Caco-2 (cell line): ENCODE measurements at places on chromosomes 1 and 21.

GRCh38 chr1:209427811-209428210 lies 155.7 kb upstream of the CAMK1G start:
- no peak for DNase-seq

DNA sequence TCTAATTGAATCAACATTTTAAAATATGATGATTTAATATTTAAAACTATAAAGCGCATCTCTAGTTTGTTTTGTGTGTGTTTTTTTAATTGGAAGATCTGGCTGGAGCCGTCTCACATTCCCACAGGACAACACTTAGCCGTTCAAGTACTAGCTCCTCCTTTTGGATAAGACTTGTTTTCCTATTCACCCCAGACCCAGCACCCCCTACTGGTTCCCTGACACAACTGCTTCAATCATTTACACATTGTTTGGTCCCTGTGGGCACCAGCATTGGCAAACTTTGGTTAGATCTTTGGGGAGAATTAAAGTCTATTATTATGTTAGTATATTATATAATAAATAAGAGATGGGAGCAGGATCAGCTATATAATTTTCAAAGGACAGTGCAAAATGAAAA lies 34.5 kb downstream of the TYW3 start:
- peak; percentile 4 for DNase-seq

GRCh38 chr1:78472851-78473496 lies 17.8 kb upstream of the PTGFR start:
- DNase-seq, result no peak

DNA sequence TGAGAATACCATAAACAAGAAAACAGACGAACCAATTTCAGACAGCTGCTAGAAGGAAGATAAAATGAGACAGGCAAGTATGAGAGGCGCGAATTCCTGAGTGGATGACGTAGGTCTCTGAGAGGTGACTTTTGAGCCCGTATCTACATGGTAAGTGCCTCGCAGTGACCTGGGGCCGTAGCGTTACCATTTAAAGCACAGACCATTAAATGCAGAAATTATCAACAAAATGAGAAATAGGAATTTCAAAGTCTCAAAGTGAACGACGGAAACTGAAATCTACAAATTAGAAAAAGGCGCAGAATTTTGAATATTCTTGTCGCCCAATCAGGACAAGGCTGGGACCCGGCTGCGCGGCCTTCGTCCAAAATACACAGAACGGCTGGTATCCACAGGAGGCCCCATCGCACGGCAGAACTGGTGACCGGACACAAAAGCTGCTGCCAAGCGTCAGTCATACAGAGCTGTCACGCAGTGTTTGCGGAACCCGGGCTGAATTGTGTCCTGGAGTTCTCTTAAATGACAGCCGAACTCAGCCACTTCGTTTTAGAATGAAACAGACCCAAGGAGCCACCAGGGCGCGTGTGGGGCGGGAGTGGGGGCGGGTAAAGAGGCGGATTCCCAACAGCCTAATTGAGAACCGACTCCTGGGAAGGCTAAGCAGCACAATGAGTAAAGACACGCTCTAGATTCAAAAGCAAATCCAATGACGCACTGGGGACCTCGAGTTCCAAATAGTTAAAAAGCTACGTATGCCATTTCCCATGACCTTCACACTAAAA lies 13.8 kb upstream of the BOLA1 start:
- peak; percentile 79 for DNase-seq

DNA sequence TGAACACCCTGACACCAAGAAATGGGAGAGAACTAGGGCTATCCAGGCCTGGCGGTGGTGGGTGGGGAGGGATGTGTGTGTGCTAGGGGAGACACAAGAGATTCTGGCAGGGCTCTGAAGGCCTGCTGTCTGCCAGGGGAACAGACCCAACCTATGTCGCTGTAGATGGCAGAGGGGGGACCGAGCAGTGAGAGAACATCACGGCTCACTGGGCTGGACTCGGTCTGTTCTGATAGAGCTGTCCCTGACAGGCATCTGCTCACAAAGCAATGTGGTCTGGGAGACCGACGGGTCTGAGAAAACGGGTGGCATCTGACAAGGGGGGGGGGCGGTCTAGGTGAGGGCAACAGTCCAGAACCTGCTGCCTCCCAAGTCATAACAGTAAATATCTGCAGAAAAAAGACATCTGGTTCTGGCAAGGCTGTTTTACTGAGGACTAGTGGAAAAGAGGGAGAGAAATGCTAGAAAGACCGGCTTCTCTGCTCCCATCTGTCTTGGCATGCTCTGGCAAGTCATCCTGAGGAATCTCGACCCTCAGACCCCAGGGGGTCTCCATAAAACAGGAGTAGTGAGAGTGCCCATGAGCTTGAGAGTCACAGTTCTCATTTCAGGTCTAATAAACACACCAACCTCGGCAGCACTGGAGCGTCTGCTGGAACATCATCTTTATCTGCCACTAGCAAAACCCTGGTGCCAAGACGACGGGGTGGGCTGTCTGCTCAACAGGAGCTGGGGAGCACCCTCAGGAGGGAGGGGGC lies 36.5 kb downstream of the SLC66A1 start:
- DNase-seq, result no peak

- no peak for DNase-seq
Observed at GRCh38 chr1:59653968-59654367, 160.8 kb upstream of the HOOK1 start.

DNA sequence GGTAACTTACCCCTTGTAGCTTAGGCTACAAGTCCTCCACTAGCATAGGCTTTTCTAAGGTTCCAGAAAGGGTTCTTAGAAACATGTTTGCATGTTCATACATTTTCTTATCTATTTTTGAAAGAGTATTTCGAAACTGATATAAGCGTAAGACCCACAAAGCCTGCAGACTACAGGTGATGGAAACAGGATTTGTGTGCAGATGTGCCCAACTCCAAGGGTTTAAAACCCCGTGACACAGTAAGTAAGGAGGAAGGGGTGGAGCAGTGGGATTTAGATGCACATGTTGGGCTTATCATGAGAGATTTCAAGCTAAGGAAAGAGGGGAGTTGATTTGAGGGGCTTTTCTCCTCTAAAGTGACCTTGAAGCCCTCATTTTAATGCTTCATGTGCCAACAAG lies 164.7 kb downstream of the LTN1 start:
- DNase-seq, result no peak

DNA sequence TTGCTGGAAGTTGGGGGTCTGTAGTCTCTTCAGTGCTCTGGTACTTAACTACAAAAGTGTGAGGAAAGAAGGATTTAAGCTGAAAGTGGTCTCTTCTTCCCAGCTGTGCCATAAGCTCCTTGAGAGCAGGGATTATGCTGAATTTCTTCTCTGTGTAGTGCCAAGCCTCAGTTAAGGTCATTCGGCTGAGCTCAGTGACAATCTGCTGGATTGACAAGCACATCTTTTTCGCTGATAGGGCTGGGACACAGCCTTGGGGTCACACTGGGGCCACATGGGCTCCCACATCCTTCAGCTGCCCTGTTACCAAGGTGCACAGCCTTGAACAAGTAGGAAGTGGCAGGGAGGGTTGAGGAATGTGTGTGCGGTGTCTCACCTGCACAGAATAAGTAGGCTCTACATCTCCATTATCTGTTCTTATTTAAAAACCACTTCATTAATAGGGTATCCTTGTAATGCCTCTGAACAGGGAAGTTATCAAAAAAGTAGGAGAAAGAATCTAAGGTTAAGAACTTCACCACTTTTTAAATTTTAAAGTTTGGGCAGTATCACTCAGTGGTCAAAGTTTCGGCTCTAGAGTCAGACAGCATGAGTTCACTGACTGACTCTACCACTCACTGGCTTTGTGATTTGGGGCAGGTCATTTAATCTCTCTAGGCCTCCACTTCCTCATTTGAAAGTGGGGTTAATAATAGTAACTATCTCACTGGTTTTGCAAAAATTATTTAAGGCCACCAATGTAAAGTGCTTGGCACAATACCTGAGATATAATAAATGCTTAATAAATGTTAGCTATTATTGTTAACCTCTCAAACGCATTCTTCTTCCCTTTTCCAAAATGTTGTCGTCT lies 10.3 kb downstream of the ZBTB40 start:
- DNase-seq, result no peak

DNA sequence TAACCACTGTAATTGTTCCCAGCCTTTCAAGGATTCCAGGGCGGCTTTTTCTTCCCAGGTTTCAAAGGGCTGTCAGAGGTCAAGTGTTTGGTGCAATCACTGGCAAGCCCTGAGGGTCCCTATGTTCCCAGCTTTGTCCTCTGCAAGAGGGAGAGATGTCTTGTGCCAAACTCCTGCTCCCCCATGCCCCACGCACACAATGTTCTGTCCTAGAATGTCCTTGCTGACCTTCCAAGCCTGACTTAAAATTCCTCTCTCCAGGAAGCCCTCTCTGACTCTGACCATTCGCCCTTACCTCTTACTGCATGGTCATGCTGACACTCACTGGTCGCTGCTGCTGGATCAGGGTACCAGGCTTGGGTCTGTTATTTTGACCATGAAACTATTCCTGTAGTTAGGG lies 152.5 kb upstream of the KCND3 start:
- no peak for DNase-seq

- DNase-seq, result no peak
Observed at GRCh38 chr1:198391393-198392020, 149.0 kb downstream of the ATP6V1G3 start.

- DNase-seq, result no peak
Observed at GRCh38 chr1:165355977-165356811, at the start of gene LMX1A. Gene LMX1A, minus strand, starts transcription at chr1:165356715. Its CDS starts 1,156 bp downstream, at chr1:165355559.

DNA sequence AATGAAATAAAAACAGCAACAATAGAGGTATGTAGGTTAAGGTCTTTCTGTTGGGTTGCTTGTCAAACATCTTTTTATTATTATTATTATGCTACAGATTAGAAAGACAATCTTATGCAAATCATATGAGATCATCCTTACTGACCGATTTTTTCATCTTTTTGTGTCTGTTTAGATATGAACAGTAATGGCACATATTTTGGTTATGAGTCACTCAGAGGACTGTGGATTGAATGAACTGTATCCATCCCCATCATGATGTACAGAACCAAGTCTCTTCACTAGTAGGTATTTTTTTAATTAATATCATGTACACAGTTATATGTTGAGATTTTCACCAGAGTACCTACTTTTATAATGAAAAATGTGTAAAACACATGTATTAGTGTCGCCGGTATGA lies 159.1 kb downstream of the CHRM3 start:
- no peak for DNase-seq

GRCh38 chr1:72690871-72691270 lies 408.5 kb upstream of the NEGR1 start:
- DNase-seq, result no peak

GRCh38 chr1:172360985-172361384 lies 59.5 kb upstream of the C1orf105 start:
- DNase-seq, result no peak

DNA sequence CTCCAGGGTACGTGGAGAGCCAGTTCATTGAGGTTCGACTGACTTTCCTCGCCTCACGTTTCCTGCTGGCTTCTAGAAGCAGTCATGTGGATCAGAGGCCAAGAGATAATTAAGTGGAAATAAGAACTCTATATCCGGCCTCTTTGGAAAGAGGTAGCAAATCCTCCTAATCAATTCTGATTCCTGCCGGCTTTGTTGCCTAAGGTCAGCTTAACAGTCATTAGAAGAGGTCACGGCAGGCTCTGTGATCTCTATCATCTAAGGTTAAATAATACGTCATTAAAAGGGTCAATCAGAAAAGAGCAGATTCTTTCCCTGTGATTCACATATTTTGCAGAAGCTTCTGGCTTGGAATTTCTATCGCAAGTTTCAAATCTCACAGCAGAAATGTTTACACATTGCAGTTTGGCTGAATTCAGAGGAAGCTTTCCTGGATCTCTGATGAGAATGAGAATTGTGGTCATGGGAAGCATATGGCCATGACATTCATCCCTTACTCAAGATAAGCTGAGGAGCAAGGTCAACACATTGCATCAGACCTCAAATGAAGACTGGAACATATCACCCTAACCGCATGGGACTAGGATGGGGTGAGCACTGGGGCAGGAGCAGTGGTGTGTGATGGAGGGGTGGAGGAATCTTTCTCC lies 189.4 kb downstream of the PBX1 start:
- no peak for DNase-seq

GRCh38 chr1:52460694-52461093 lies 56.3 kb downstream of the PRPF38A start:
- no peak for DNase-seq

DNA sequence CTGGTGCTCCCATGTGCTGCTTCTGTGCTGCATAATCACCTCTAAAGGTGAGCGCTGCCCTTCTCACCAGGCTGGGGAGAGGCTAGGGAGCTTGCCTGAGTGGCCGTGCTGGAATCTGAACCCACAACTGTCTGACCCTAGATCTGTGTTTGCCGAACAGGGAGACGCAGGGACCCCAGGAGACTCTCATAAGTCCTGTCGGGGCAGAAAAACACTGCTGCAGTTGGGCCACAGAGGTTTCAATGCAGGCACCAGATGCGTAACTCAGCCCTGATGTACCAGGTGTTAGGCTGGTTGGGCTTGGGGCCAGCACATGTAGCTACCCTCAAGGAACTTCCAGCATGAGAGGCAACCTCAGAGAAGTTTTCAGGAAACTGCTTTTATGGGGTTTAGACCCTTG lies 49.5 kb upstream of the DMRTB1 start:
- no peak for DNase-seq

DNA sequence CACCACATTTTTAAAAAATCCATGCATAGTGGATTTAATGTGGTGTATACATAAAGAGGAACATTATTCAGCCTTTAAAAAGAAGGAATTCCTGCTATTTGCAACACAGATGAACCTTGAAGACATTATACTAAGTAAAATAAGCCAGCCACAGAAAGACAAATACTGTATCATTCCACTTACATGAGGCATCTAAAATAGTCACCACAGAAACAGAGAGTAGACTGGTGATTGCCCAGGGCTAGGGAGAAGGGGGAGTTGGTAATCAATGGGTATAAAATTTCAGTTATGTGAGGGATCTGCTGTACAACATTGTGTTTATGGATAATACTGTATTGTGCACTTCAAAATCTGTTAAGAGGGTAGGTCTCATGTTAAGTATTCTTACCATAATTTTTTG lies 10.0 kb downstream of the FAM163A start:
- no peak for DNase-seq

- DNase-seq, result no peak
Observed at GRCh38 chr1:14873677-14874076, 275.2 kb downstream of the KAZN start.

DNA sequence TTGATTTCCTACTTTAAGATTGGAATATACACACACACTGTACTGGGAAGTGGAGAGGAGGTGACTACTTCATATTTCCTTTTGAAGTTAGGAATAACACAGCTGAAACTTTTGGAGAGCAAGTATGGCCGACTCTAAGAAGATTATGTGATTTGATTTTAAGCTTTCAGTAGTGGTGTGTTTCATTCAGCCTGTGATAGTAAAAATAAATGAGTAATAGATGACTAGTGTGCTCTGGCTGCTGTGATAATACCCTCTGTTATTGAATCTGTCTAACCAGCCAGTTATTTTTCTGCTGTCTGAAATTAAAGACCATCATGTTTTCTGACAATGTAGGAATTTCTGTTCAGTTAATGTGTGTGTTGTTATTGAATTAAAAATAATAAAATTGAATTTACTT lies 48.3 kb downstream of the CTTNBP2NL start:
- DNase-seq, result no peak
